KBM-7 (cell line): ENCODE measurements at places on chromosomes 7 and 10.

GRCh38 chr7:55172161-55172560 is 153.3 kb downstream of the EGFR start:
- no peak for DNase-seq

DNA sequence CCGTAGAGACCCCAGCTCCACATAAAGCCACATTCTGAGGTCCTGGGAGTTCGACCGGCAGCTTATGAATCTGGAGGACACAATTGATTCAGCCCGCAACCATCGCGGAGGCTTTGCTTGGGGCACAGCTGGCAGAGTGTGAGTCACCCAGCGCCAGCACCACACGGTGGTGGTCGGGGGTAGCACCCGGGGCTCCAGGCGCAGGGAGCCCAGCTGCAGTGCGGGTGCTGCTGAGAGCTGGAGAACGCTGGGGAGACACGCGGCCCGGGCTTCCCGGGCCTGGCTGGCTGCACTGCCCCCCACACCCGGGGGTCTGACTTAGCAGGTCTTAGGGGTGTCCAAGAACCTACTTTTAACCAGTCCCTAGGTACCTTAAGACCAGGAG is 87.9 kb downstream of the PAXIP1 start:
- no peak for DNase-seq

DNA sequence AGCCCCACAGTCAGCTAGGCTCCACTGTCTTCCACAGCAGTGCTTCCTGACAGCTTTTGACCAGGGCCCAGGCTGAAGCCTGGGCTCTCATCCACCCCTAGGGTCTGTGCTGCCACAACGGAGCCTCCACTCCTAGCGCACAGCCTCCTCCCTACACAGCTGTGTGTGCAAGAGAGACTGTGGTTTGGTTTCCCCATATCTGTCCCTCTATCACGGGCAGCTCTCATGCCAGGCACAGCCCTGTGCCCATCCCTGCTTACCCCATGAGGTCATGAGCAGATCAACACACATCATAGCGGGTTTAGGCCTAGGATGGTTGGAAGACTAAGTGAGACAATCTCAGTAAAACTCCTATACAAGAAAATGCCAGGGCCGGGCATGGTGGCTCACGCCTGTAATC is 61.7 kb upstream of the PLXNA4 start:
- DNase-seq, result no peak

- no peak for DNase-seq
Measured at GRCh38 chr7:28595801-28596200, 183.5 kb downstream of the CREB5 start.

DNA sequence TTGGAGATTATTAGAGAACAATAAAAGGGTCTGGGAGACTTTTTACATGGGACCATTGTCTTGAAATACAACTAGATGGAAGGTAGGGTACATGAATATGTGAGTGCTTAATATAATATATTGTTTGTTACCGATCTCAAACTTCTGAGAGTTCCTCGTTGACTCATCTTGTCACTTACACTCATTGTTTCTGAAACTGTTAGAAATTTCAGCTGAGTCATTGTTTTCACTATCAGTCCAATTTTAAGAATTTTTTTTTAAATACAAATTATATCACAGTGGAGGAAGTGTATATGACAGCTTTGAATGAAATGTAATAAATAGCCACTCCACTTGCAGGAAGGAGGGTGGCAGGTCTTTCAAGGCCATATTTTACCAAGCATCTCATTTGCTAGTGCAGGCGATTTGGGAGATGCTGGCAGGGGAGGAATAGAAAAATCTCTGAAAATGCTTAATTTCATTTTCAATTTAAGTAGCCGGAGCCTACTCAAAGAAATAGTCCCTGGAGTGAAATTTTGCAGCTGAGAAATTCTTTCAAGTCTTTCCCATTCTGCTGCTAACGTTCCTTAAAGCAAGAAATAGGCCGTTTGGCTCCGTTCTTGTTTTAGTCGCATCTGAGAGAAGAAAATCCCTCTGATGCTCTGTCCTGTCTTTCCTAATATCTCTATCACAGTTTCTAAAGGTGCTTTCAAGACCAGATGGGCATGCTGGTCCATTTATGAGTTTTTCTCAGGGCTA is 1404.2 kb upstream of the CELF2 start:
- no peak for DNase-seq

DNA sequence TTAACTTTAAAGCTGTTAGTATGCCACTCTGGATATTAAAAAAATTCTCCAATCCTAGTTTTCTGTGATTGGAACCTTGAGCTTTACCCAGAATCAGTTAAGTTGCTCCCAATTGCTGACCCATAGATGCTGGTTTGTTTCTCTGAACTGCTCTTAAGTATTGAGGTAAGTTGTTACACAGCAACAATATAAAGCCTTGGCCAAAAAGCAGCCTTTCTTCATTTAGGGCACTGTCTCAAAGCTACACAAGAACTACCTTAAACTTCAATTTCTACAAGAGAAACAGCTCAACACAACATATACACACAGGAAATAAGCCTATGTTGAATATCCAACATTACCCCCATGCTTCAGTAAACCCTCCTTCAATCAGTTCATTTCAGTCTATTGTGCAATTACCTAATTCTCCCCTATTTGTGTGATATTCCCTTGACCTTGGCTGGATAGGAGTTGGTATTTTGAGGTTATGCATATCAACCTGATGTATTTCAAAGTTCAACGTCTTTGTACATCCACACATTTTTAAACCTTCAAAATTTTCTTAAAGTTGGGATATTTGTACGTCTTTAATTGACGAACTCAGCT is 11.5 kb downstream of the HNRNPA2B1 start:
- DNase-seq, result no peak

- no peak for DNase-seq
Measured at GRCh38 chr10:44366941-44367630, 17.8 kb downstream of the CXCL12 start.

GRCh38 chr7:55214707-55215106 is 150.4 kb upstream of the LANCL2 start:
- DNase-seq, result no peak

DNA sequence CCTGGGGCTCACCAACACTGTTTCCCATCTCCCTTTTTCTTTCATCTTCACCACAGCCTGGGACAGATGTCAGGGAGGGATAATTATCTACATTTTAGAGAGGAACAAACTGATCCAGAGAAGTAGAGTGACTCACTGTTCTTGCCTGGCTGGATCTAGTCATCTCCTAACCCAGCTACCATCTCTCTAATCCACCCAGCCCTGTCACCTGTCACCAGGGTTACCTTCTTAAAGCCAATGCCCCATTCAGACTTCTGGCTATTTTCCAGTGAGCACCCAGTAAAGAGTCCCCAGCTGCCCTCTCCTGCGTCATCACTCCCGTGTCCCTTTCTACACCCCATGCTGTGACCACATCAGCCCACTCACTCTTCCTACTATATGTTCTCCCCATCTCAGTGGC is 68.4 kb upstream of the DUSP5 start:
- no peak for DNase-seq

DNA sequence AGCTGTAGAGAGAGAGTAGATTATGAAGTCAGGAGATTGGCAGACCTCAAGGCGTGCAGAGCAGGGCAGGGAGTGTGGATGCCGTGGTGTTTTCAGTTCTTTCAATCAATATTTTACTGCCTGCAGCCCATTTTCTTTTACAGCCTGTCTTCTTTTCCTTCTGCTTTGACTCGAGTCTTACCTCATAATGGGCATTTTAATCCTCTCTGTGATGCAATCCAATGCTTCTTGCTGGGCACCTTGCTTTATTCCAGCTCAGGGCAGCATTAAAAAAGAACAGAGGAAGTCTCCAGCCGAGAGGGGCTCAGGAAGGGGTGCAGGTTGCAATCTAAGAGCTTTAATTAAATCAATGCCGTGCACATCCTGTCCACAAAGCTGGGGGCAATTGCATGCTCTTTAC is 839.0 kb downstream of the LRMDA start:
- DNase-seq, result no peak

DNA sequence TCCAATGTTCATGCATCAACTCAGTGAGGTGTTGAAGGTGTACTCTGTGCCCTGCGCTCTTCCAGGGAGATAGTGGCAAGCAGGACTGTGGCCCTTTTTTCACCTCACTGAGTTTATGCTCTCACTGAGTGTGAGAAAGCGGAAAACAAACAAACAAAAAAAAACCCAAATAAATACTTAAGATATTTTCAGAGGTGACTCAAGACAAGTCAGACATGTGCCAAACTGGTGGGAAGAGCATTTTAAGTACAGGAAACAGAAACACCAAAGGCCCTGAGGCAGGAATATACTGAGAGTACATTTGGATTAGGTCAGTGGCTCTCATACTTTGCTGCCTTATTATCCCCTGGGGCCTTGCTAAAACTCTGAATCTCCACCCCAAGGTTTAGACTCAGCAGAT is 111.9 kb upstream of the IGFBP3 start:
- DNase-seq, result no peak

DNA sequence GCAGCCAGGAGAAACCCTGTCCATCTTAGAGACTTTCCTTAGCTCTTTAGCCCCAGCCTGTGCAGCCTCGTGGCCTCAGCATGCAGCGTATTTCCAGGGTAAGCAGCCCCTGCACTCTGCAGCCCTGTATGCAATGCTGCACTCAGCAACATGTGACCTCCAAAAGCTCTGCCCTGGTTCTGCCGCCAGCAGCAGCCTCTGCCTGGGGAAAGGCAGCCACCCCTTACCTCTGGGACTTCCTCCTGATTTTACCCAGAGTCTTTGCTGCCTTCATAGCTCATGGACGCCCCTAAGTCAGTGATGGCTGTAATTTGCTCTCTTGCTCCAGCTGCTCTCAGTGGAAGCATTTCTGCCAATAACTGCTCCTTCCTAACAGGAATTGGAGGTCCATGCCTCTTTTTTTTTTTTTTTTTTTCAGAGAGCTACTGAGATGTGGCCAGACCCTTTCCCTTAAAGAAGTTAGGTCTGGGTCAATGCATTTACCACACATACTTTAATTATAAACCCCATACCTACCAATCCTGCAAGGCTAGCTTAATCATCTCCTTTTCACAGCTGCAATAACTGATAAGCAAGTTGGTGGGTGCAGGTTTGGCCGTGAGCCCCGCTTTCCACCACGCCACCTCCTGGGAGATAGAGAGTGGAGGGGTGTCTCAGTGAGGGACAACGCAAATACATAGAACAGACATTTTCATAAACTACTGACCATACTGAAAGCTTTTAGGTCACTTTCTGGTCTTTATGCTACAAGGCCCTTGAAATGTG is 71.7 kb downstream of the RAMP3 start:
- DNase-seq, result no peak

DNA sequence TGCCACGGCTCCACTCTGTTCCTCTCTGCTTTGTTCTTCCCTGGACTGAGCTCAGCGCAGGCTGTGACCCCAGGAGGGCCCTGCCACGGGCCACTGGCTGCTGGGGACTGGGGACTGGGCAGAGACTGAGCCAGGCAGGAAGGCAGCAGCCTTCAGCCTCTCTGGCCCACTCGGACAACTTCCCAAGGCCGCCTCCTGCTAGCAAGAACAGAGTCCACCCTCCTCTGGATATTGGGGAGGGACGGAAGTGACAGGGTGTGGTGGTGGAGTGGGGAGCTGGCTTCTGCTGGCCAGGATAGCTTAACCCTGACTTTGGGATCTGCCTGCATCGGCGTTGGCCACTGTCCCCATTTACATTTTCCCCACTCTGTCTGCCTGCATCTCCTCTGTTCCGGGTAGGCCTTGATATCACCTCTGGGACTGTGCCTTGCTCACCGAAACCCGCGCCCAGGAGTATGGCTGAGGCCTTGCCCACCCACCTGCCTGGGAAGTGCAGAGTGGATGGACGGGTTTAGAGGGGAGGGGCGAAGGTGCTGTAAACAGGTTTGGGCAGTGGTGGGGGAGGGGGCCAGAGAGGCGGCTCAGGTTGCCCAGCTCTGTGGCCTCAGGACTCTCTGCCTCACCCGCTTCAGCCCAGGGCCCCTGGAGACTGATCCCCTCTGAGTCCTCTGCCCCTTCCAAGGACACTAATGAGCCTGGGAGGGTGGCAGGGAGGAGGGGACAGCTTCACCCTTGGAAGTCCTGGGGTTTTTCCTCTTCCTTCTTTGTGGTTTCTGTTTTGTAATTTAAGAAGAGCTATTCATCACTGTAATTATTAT is 1.2 kb downstream of the CLDN4 start:
- DNase-seq, result no peak

GRCh38 chr7:39336442-39336841 is 229.8 kb upstream of the YAE1 start:
- DNase-seq, result no peak

- no peak for DNase-seq
Measured at GRCh38 chr7:22393913-22394729, 37.2 kb upstream of the RAPGEF5 start.

GRCh38 chr7:3957472-3958108 is 656.5 kb downstream of the SDK1 start:
- no peak for DNase-seq

GRCh38 chr10:128074589-128074988 is 51.6 kb downstream of the MKI67 start:
- no peak for DNase-seq

DNA sequence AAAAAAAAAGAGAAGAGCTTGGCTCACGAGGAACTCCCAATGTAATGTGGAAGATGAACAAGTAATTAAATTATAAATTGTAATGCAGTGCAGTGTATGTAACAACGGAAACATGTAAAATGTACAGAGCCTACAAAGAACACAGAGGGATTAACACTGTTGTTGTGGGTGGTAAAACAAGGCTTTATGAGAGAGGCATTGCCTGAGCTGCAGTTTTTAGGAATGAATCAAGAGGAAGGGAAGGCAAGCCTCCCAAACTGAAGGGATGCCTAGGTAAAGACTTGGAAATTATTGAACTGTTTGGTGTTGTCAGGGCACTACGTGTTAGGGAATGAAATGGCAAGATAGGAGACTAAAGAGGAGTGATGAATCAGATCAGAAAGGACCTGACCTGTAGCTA is 213.7 kb downstream of the HTR7 start:
- DNase-seq, result no peak

DNA sequence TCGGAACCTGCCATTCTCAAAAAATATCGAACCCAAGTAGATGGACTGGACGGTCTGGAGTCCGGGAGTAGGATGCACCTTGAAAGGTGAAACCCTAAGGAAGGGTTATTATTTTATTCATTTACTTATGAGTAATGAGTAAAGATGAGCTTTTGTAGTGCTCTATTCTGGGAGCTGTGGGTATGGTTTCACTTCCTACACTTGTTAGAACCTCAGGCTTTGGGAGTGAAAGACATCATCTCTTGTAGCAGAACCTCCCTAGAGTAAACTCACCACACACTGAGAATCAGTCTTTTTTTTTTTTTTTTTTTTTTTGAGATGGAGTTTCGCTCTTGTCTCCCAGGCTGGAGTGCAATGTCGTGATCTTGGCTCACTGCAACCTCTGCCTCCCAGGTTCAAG is 389.4 kb upstream of the AUTS2 start:
- no peak for DNase-seq
